ENCODE measurements at places on chromosomes 16 and 17.

- DNase-seq = no peak
Measured at GRCh38 chr17:74467221-74467951, 952 bp downstream of the CD300A start.

GRCh38 chr16:66256919-66257318 lies 109.6 kb upstream of the CDH5 start:
- DNase-seq = no peak

DNA sequence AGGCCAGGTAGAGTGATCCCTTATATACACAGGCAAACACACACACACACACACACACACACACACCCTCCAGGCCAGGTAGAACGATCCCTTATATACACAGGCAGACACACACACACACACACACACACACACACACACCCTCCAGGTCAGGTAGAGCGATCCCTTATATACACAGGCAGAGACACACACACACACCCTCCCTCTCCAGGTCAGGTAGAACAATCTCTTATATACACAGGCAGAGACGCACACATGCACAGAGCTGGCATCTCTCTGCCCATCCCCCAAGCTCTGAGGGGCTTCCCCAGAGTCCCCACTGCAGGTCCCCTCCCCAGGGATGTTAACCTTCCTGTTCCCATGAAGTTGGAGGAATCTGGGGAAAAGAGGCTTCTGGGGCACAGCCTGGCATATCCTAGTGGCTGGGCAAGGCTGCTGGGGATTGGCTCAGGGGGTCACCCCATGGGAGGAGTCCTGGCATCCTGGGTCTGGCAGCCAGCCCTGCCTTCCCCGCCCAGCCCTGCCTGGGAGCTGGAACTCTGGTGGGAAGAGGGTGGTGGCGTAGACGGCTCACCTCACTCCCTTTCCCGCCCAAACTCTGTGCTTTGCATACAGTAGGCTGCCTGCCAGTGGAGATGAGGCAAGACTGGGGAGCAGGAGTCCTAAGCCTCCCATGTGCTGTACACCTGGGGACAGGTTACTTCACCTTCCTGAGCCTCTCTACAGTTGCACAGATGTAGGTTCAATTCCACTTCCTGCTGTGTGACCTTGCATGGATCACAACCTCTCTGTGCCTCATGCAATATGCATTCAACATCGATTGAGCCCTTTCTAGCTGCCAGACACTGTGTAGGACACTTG lies 41.8 kb downstream of the TEKT5 start:
- no peak for DNase-seq

GRCh38 chr17:75945211-75945610 lies 4.4 kb upstream of the FBF1 start:
- no peak for DNase-seq

DNA sequence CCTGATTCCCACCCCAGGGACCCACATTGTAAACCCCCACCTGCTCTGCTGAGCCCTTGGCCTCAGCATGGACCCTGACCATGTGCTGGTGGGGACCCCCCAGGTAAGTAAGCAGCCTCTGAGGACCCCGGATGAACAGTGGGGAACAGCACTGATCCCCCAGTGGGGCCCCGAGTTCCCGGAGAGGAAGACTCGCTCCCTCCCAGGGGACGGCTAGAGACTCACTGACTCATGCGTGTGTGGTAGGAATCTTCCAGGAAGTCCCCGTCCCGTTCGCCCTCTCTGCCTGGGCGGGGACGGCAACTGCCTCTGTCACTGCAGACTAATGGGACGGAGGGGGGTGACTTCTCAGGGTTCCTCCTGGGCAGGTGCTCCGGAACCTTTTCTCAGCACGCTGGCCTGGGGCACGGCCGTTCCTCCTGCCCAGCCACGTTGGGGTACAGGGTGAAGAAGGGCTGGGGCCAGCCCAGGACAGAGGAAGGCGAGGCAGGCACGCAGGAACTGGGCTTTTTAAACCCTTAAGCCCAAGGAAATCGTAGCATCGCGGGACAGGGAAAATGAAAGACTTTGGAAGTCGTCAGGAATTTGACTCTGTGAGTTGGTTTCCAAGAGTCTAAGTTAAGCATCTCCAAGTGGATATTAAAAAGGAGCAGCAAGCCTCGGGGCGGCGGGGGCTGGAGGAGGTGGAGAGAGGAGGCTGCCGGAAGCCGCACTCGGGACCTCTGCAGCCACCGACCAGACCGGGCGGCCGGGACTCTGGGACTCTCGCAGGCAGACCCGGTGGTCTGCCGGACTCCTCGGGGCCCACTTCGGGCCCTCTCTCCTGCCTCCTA lies 178.7 kb downstream of the SEC14L1 start:
- DNase-seq = peak; percentile 39

GRCh38 chr17:82560252-82560642 lies 40.7 kb downstream of the FOXK2 start:
- no peak for DNase-seq

GRCh38 chr17:34226744-34227034 lies 28.4 kb upstream of the CCL2 start:
- no peak for DNase-seq

- no peak for DNase-seq
Measured at GRCh38 chr16:31714903-31715504, 158.6 kb upstream of the ZNF267 start.

GRCh38 chr16:79599256-79599836 lies 1.2 kb downstream of the MAF start:
- no peak for DNase-seq

DNA sequence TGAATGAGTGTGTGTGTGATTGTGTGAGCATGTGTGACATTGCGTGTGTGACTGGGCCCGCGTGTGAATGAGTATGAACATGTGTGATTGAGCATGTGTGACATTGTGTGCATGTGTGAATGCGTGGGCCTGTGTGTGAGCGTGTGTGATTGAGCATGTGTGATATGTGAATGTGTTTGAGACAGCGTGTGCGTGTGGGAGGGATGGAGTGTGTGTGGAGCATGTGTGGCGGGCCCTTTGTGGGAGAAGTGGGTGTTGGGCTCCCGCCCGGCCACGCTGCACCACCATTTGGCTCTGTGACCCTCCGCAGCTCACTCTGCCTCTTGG lies 22.7 kb upstream of the GSE1 start:
- DNase-seq = no peak

- no peak for DNase-seq
Measured at GRCh38 chr17:61551255-61551742, 39.7 kb downstream of the NACA2 start.

DNA sequence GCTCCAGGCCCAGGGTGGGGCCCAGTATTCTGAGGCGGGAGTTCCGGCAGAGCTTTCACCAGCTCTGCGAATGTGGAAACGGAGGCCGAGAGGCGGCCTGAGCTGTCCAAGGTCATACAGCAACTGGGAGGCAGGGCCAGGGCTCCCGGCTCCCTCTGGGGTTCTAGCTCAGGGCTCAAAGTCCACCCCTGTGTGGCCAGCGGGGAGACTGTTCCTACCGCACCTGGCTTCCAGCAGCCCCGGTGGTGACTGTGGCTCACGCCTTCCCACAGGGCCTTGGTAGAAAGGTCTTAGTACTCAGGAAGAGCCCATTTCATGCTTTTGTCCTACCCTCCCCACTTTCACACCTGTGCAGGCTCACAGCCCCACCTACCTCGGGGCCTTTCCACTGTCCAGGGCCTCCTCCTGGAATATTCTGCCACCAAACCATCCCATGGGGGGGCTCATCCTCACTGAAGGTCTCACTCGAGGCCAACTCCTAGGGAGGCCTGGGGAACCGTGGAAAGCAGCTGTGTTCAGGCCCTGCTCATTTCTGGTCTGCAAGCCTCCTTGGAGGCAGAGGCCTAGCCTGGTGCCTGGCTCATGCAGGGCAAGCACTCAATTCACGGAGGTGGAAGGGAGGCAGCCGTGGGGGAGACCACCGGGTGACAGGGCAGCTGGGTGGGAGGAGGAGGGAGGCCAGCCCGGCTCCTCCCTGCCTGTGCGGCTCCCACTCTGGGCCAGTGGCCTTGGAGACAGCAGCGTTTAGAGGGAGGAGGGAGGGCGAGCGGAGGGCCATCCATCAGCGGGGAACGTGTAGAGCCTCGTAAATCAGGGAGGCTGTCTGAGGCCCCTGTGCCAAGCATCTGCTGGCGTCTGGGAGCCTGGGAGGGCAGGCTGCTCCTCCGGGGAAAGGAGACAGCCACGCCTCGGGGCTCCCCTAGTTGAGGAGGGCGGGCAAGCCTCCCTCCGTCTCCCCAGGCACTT lies 12.7 kb upstream of the DOC2B start:
- no peak for DNase-seq

DNA sequence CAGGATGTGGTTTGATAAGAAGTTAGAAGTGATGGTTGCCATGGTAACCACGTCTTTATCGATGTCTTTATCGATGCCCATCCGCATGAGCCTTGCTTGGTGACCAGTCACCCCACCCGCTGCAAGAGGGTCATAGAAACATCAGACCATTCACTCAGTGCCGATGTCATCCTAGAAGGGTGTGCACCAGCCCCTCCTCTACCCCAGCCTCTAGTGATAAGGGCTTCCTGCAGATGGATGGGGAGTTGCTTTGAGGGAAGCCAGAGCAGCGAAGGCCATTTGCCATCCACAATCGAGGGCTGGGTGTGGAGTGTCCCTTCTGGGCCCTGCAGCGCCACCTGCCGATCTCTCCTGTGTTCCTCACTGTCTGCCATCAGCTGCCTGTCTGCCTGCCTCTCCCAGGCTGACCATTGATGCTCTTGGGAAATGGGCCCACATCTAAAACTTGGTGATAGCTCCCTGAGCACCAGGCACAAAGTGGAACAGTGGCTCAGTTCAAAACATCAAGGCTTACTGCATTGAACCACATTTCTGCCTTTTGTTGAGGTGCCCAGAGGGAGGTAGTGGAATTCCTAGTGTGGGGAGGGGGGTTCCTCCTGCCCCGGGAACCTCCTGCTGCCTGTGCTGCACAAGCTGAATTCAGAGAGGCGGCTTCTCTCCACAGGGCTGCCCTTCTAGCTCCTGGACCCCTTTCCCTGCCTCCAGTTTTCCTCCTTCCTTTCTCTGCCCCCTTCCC lies 8.9 kb downstream of the CALB2 start:
- DNase-seq = no peak

Measured in T-helper 2 cell (primary cell).